Left ventricle myocardium inferior (tissue), 1 donor: ENCODE measurements at places on chromosomes 2 and 18. TPM values are rescaled to one million over a fixed set of nuclear protein-coding genes. Genes with fewer than 3 reads are reported as not detected.

DNA sequence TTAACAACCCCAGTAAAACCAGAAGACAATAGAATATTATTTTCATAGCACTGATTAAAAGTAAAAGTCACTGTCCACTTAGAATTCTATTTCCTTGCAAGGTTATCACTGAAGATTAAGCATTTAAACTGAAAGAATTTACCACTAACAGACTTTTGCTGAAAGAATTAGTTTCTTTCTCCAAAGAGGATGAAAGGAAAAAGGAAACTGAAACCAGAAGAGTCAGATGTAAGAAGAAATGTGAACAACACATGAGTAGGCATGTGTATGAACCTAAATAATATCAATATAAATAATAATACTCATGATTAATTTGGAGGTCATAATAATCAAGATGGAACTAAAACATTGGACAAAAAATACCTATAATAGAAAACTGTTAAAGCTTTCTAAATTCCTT is 82.4 kb upstream of the KLHL29 start:
- DNase-seq: no peak

DNA sequence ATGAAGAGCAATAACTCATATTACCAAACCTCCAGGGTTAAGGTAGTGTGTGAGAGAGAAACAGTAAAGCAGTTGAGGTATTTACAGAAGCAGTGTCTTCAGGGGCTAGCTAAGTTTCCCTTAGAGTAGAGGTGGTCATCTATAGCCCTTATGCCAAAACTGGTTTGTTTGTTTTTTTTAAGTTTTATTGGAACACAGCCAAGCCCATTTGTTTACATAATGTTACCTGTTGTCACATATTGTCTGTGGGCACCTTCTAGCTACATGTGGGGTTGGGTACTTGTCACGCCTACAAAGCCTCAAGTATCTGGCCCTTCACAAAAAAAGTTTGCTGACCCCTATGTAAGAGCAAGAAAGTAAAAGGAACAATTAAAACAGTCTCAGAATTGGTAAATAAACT is 39.4 kb downstream of the ACTR2 start:
- DNase-seq: no peak

DNA sequence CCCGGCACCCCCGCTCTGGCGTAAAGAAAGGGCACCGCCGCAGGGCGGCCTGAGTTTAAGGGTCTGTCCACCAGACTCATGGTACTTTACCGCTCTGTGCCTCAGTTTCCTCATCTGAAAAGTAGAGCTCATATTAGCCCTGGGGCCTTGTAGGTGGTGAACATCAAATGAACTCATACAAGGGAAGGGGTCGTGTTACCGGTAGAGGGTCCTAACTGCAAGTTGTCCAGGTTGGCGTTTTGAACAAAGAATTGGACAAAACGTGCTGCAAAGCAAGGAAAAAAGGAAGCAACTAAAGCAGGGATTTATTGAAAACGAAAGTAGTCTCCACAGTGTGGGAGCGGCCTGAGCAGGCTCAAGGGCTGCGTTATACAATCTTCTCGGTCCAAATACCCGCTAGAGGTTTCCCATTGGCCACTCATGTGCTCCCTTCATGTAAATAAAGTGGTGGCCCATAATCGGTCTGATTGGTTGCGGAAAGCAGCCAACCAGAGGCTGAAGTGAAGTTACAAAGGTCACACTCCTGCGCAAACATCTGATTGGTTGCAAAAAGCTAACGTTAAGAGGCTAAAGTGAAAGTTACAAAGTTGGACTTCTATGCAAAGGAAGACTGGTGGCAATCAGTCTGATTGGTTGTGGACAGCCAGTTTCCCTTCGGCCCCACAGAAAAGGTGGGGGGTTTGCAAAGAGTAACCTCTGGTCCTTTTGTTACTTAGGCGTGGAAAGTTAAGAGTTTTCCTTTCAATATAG is 80.7 kb upstream of the LDLRAD4 start:
- peak; percentile 44 for DNase-seq

Gene SRD5A2
- not detected for total RNA-seq

GRCh38 chr18:54762386-54762785 is 65.9 kb upstream of the RAB27B start:
- no peak for DNase-seq

Gene CRACDL
- total RNA-seq: 3.0 TPM

Gene LIMS4
- 2.1 TPM for total RNA-seq

- DNase-seq: no peak
Measured at GRCh38 chr18:63189817-63190216, 129.8 kb downstream of the BCL2 start.
